ENCODE measurements at places on chromosomes 11 and 22.
A peak's percentile ranks its signal among the peaks of the same experiment; 100 is the strongest.

DNA sequence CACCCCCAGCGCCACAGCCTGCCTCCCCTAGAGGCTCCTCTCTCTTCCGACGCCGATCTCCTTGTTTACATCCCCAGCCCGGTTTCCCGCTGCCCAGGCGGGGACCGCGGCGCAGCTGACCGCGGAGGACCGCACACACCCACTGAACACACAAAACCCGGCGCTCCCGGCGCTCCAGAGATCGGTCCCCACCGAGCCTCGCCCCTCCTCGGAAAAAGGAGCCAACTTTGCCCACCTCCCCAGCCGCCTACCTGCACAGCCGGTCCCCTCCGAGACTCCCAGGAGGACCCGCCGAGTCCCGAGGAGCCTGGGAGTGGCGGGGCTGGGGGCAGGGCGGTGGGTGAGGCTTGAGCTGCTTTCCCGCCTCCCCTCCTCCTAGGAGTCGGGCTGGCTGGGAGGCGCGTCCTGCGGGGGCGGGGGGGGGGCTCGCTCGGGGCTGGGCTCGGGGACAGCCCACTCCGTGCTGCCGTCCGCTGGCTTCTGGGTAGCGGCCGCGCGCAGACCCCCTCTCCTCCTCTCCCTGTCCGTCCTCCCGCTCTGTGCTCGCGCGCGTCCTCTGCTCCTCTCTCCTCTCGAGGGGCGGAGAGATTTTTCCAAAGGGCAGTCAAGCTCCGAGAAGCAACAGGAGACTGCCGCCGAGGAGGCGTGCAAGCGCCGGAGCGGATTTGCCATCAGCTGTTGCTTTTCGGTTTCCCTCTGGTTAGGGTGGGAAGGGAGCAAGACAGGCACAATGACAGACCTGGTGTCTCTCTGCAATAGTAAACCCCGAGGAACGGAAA lies at the start of gene FXYD6:
FXYD6 (minus strand) TSS at position 318 of the 779 bp plus-strand sequence. CDS start 33,882 bp downstream, outside the sequence.
- peak; percentile 94 for DNase-seq

DNA sequence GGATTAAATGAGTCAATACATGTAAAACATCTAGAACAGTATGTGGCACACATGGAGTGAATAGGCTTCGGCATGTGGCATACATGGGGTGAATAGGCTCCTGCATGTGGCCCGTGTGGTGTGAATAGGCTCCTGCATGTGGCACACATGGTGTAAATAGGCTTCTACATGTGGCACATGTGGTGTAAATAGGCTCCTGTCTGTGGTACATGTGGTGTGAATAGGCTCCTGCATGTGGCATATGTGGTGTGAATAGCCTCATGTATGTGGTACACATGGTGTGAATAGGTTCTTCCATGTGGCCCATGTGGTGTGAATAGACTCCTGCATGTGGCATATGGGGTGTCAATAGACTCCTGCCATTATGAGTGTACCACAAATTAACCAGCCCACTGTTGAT lies 219.1 kb upstream of the KIRREL3 start:
- no peak for DNase-seq

- peak; percentile 94 for DNase-seq
Observed at GRCh38 chr11:95254131-95254704, 23.2 kb upstream of the SESN3 start.

DNA sequence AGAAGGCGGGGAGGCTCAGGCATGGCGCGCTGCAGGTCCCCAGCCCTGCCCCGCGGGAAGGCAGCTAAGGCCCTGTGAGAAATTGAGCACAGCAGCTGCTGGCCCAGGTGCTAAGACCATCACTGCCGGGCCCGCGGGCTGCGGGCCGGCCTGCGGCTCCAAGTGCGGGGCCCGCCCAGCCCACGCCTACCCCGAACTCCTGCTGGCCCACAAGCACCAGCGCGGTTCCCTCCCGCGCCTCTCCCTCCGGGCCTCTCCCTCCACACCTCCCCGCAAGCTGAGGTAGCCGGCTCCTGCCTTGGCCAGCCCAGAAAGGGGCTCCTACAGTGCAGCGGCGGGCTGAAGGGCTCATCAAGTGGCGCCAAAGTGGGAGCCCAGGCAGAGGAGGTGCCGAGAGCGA lies 4.6 kb upstream of the RDX start:
- no peak for DNase-seq

DNA sequence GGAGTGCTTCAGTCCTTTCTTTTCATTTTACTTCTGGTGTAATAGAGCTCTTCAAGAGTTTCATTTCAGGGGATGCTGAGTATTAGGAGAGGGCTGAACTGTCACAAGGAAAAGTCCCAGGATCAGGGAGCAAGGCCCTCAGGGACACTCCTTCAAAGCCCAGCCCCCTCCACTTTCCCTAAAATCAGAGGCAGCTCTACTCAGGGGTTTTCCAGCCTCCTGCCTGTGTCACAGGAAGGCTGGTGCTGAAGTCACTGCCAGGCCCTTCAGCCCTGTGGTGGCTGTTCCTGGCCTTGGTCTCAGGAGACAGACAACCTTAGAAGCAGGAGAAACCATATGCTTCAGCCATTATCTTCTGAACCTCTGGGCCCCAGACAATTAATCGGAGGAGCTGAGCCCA lies 36.4 kb upstream of the KIRREL3 start:
- DNase-seq, result no peak

DNA sequence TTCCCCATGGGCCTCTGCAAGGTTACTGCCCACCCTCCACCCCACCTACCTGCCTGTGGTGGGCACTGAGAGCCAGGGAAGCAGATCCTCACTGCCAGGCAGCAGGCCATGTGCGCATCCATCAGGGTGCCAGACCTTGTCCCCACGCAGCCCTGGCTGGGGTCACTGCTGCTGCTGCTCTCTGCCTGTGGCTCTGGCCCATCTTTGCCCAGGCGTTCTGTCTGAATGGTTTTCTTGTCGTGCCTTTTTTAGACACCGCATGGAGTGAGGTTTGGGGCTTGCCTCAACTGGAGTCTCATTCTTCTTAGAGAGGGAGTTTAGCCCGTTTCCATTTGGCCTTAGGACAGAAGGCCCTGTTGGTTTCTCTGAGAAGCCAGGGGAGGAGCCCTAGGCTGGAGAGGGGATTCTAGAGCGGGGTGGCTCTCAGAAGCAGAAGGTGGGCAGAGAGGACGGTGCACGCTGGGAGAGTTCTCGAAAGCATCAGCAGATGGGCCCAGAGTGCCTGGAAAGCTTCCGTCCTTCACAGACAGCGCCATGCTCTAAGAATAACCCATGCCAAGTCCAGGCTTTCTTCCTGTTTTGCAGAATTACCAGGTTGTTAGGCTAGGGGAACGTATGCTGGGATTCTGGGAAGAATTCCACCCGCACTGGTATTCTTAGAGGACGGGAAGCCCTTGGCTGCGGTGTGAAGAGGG lies 8.1 kb downstream of the TANGO2 start:
- DNase-seq, result peak; percentile 24

DNA sequence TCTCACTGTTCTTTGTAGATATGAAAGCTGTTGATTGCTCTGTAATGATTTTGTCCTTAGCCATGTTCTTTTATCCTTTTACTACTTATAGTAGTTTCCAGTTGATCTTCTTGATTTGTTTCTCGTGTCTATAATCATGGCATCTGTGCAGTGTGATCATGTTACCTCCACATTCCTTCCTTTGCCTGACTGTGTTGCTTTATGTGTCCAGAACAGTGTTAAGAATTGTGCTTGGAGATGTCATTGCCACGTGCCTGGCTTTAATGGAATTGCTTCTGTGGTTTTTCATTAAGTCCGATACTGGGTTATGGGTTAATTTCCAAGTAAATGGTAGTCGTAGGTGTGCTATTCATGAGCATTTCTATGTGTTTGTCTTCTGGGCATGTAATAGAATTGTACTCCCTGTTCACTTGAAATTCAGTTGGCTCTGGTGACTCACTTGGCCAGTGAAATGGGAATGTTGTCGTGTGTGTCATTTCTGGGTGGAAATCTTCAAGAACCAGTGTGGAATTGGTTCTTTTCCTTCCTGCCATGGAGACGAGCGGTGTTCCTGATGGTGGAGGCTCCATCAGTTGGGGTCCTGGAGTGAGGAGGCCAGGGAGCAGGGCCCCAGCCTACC lies 6.8 kb downstream of the GTSE1 start:
- DNase-seq, result no peak

DNA sequence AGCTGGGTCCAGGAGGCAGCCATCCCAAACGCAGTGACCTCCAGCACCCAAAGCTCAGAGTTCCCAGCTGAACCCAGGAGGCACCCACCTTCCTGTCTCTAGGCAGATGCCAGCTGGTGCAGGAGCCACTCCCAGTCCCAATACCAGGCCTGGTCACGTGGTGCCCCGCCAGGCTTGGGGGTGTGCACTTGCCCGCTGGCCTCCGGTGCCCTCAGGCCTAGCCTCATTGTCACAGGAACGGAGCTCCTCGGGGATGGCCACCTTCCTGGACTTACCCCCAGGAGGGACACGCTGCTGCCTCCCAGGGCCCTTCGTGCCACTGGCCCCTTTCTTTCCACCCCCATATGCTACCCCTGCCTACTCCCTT lies 4.6 kb downstream of the BID start:
- no peak for DNase-seq

DNA sequence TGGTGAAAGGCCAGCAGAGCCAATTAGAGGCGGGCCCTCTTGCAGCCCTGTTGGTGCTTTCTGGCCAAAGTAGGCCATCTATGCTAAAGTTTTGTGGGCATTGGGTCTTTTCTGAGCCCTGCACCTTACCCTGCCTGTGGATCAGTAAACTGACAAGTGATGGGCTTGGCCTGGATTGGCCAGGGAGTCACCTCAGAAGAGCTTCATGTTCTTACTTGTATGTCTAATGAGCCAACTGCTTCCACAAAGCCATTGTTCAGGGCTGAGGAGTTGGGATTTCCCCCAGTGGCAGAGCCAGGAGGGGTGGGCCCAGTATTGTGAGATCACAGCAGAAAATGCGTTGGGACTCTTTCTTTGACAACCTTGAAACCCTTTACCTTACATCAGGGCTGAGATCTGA lies 90.4 kb downstream of the CWC15 start:
- DNase-seq, result no peak

- DNase-seq, result no peak
Observed at GRCh38 chr11:32334822-32335221, 100.5 kb downstream of the WT1 start.

- no peak for DNase-seq
Observed at GRCh38 chr11:105689631-105690030, 79.8 kb downstream of the GRIA4 start.

GRCh38 chr22:29979777-29980321 lies 96.9 kb downstream of the MTMR3 start:
- DNase-seq, result no peak

GRCh38 chr11:109644152-109644551 lies 222.2 kb downstream of the C11orf87 start:
- DNase-seq, result peak; percentile 36

DNA sequence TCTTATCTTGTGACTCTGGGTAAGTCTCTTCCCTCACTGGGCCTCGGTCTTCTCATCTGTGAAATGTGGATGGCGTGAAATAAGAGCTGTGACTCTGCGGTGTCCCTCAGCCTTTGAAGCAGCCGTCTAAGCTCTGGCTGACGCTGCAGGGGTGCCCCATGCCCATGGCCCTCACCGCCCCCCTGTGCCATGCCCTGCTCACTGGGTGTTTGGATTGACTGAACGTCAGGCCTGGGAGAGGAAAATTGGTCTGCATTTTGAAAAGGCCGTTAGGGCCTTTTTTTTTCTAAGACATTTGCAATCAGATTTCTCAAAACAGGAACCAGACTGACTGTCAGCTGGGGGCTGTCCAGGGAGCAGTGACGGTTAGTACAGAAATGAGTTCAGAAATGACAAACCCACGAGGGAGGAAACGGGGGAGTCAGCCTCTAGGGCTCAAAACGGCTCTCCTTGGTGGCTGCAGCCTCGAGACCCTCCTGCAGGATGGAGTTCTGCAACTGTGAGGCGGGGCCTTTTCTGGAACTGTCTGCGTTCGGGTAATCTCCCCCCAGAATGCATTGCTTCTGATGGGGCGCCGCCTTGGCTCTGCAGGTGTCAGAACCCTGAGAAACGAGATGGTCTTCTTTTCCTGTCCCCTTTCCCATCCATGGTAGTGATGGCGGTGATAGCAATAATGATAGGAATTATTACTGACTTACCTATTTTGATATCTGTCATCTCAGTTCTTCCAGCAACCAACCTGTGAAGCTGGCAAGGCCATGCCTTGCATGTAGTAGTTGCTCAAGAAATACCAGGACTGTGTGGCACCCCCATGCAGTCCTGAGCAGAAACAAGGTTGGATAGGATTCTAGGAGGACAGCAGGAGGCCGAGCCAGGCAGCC lies 2.0 kb downstream of the GRK2 start:
- DNase-seq, result peak; percentile 51

GRCh38 chr11:61731952-61732675 lies 20.3 kb upstream of the MYRF start:
- no peak for DNase-seq

DNA sequence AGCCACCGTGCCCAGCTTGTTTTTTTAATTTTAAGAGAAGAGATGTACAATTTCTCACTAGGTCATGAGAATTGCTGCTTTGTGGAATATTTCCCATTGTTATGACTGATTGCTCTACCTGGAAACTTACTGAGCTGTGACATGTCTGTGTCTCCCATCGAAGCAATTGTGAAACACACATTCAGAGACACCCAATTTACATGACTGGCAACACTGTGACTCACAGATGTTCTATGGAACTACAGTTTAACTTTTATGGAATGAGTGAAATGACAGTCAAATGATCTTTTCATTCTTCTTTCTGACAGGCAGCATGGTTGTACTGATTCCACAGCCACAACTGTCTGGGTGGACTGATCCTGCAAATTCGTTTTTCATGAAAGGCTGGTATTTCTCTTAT lies 32.3 kb downstream of the ELF5 start:
- DNase-seq, result no peak

DNA sequence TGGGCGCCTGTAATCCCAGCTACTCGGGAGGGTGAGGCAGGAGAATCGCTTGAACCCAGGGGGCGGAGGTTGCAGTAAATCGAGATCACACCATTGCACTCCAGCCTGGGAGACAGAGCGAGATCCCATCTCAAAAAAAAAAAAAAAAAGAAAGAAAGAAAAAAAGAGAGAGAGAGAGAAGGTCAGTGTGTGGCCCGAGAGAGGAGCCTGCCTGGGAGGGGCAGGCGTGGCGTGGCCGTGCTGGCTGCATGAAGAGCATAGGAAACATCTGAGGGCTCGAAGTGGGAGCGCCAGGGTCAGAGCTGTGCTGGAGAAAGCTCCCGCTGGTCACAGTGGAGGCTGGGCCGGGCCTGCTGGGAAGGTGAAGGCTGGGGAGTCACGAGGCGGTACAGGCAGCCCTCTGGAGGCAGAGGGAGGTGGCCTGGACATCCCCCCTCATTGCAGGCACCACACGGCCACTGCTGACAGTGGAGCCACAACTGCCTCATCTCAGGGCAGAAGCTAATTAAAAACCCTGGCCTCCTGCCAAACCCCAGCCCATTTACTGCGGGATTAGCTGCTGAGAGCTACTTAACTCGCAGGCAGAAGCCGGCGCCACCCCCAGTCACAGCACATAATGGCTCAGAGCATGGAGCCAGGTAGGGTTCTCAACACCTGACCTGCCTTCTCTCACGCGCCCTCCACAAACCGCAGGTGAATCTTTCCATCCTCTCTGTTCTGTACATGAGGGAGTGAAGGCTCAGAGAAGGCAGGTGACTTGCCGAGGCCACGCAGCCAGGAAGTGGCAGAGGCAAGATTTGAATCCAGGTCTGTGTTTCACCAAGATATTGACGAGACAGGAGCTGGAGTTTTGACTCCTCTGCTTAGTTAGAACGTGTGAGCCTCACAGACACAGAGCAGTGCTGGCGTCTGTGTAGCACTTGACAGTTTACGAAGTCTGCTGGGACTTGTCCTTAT lies 32.6 kb downstream of the NFAM1 start:
- no peak for DNase-seq

Data from femur (tissue), 1 donor.